ENCODE measurements at places on chromosomes 4 and X.

DNA sequence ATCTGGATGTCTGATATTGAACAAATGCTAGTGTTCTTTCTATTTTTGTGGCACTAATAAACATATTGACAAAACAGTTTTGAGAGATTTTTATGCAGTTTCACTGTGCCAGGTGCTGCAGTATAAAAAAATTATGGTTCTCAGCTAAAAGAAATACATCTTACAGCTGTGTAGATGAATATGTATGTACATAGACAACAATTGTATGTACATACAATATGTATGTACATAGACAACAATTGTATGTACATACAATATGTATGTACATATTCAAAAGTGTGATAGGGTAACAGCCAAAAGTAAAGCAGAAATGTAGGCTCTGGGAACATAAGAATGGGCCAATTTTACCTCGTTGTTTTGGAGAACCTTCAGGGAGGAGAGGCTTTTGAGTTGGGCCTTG is 390.0 kb upstream of the RPS6KA3 start:
- H3K27me3 ChIP-seq: peaks cover 3% of the 10 kb centered on the region
- H3K36me3 ChIP-seq: no peaks in the 10 kb centered on the region
- no peak overlapping the region for H3K4me3 ChIP-seq
- DNase-seq: no peak

DNA sequence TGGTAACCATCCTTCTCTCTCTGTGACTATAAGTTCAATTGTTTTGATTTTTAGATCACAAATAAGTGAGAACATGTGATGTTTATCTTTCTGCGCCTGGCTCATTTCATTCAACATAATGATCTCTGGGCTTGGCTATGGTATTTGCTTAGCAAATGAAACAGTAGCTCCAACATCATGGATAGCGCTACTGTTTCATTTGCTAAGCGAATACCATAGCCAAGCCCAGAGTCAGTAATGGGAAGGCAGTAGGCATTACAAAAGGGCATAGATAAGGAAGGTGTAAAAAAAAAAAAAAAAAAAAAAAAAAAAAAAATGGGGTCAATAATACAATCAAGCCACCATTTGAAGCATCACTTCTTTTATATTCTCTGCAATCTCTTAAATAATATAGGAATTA is 469.0 kb upstream of the ATOH1 start:
- H3K4me3 ChIP-seq: no peak overlapping the region
- DNase-seq: no peak
- H3K27ac ChIP-seq: no peak overlapping the region
- no peaks in the 10 kb centered on the region for H3K27me3 ChIP-seq
- H3K4me1 ChIP-seq: no peaks in the 10 kb centered on the region
- H3K36me3 ChIP-seq: no peaks in the 10 kb centered on the region

DNA sequence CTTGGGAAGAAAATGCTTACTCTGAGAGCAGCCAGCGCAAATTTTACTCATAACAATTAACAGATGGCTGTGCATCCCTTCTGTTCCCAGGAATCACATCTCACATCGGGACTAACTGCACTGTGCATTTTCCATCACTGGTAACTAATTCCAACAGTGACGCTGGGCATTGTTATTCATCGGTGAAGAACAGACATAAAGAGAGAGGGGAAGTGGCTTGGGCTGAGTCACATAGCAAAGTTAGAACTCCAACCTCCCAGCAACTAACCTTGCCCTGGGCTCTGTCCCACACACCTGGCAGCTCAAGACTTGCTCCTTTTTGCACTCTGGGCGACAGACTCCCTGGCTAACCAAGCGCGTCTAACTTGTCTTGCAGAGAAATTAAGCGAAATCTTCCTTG is 6.4 kb upstream of the LONRF3 start:
- peaks cover 11% of the 10 kb centered on the region for H3K27me3 ChIP-seq
- H3K4me3 ChIP-seq: no peak overlapping the region
- H3K36me3 ChIP-seq: no peaks in the 10 kb centered on the region
- DNase-seq: no peak
- no peaks in the 10 kb centered on the region for H3K4me1 ChIP-seq

DNA sequence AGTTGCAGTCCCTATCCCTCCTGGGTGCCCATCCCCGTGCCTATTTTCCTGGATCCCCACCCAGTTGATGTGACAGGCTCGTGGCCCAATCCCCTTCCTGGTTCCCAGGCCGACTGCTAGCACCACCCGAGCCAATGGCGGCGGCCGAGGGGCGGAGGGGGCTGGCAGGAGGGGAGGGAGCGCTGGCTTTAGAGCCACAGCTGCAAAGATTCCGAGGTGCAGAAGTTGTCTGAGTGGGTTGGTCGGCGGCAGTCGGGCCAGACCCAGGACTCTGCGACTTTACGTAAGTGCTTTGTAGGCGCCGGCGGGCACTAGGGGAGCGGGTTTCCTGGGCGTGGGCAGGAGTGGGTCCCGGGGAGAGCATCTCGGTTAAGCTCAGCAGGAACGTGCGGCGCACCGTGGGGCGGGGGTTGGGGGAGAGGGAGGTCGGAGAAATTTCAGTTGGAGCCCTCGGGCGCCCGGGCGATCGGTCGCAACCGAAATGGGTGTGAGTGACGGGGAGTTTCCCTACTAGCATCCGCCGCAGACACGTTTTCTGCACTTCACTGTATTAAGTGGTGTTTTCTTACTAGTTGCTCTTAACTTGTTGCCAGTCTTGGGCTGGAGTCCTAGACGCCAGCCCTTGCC is at the start of gene PLS3:
Gene PLS3 (plus strand): TSS at position 197 of the 627 bp plus-strand sequence. CDS start 49,077 bp downstream, outside the sequence.
- peaks cover 26% of the 10 kb centered on the region for H3K27me3 ChIP-seq
- H3K4me1 ChIP-seq: no peaks in the 10 kb centered on the region
- DNase-seq: peak; percentile 13
- peak within 1 kb of the TSS; percentile 64 for H3K4me3 ChIP-seq
- H3K27ac ChIP-seq: no peak within 1 kb of the TSS
- no peaks in the 10 kb centered on the region for H3K36me3 ChIP-seq

- DNase-seq: no peak
- H3K27me3 ChIP-seq: no peaks in the 10 kb centered on the region
- H3K36me3 ChIP-seq: no peaks in the 10 kb centered on the region
- H3K27ac ChIP-seq: no peak overlapping the region
- H3K4me3 ChIP-seq: no peak overlapping the region
- H3K4me1 ChIP-seq: no peaks in the 10 kb centered on the region
Observed at GRCh38 chrX:38649674-38650647, 88.6 kb downstream of the TSPAN7 start.

DNA sequence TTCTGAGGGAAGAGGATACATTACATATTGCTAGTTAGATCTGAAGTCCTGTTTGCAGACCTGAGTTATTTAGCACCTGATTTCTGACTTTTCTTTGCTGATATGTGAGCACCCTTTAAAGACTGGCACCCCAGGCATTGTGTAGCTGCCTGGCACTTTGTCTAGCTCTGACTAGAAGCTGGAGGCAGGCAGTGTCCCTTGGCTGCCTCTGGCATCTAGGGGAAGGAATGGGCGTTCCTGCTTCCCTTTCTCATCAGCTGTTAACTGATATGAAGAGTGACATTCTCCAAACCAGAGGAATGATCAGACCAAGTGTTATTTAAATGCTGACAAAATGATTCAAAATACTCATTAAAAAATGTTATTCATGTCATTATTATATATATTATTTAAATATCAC is 30.3 kb upstream of the SHISA3 start:
- no peak for DNase-seq
- H3K4me1 ChIP-seq: no peaks in the 10 kb centered on the region
- no peak overlapping the region for H3K4me3 ChIP-seq

GRCh38 chrX:10709276-10709675 is 88.9 kb upstream of the MID1 start:
- H3K4me1 ChIP-seq: no peaks in the 10 kb centered on the region
- H3K36me3 ChIP-seq: no peaks in the 10 kb centered on the region
- H3K27ac ChIP-seq: no peak overlapping the region
- no peak overlapping the region for H3K4me3 ChIP-seq

DNA sequence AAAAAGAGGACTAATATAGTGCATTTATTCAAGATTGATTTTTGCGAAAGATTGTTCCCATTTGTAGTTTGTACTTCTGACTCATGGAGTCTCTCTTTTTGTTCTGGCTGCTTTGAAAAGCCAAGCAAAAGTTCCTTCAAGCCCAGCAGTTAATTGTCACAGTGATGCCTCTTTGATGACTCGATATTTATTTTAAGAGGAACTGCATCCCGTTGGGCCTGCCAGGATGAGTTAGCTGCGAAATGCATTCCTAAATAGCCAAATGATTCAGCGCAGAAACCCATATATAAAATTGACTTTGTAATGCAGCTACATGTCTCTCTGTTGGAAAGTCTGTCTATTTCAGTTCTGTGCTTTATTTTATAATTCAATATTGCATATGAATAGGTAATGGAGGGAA is 295.1 kb downstream of the GBA3 start:
- no peak overlapping the region for H3K27ac ChIP-seq
- DNase-seq: no peak
- H3K36me3 ChIP-seq: no peaks in the 10 kb centered on the region
- H3K4me1 ChIP-seq: no peaks in the 10 kb centered on the region
- no peak overlapping the region for H3K4me3 ChIP-seq

DNA sequence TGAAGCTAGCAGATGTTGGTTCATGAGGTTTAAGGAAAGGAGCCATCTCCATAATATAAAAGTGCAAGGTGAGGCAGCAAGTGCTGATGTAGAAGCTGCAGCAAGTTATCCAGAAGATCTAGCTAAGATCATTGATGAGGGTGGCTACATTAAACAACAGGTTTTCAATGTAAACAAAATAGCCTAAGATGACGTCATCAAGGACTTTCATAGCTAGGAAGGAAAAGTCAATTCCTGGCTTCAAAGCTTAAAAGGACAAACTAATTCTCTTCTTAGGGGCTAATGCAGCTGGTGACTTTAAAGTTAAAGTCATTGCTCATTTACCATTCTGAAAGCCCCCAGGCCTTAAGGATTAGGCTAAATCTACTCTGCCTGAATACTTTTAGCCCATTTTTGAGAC is 141.9 kb downstream of the MID1IP1 start:
- no peaks in the 10 kb centered on the region for H3K4me1 ChIP-seq
- no peak overlapping the region for H3K4me3 ChIP-seq
- no peaks in the 10 kb centered on the region for H3K27me3 ChIP-seq

- peak overlapping the region; percentile 26 for H3K4me3 ChIP-seq
- DNase-seq: no peak
- no peaks in the 10 kb centered on the region for H3K27me3 ChIP-seq
- peaks cover 6% of the 10 kb centered on the region for H3K36me3 ChIP-seq
Observed at GRCh38 chrX:154718616-154719015, 32.3 kb downstream of the GAB3 start.

- no peak overlapping the region for H3K27ac ChIP-seq
- H3K36me3 ChIP-seq: no peaks in the 10 kb centered on the region
- H3K4me3 ChIP-seq: no peak overlapping the region
- H3K4me1 ChIP-seq: peaks cover 22% of the 10 kb centered on the region
- H3K27me3 ChIP-seq: peaks cover 19% of the 10 kb centered on the region
Observed at GRCh38 chr4:153229545-153229944, 25.3 kb downstream of the TRIM2 start.

- peaks cover 11% of the 10 kb centered on the region for H3K27me3 ChIP-seq
- H3K27ac ChIP-seq: peak within 1 kb of the TSS; percentile 87
- peak within 1 kb of the TSS; percentile 80 for H3K4me3 ChIP-seq
- H3K36me3 ChIP-seq: peaks cover 7% of the 10 kb centered on the region
Observed at GRCh38 chr4:56505269-56506130, at the start of gene ARL9. ARL9 (plus strand) TSS chr4:56505791; CDS start chr4:56505863, 72 bp downstream.

DNA sequence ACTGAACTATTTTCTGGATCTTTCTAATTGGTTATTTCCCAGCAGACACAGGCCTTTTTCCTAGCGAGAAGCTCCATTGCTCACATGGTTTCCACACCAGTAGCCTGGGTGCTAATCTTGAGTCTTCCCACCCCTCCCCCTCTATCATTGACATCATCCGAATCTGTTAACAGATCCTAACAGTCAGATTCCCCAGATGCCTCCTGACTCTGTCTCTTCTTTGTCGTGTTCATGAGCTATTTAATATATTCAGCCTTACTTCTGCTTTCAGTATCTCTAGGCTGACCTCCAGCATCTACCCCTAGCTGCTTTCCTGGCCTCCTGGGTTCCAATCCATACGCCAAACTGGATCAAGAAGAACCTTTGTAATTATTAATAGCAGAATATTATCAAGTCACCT is 85.0 kb downstream of the CLNK start:
- no peak for DNase-seq
- peaks cover 4% of the 10 kb centered on the region for H3K4me1 ChIP-seq
- no peaks in the 10 kb centered on the region for H3K27me3 ChIP-seq
- H3K27ac ChIP-seq: no peak overlapping the region
- no peaks in the 10 kb centered on the region for H3K36me3 ChIP-seq

DNA sequence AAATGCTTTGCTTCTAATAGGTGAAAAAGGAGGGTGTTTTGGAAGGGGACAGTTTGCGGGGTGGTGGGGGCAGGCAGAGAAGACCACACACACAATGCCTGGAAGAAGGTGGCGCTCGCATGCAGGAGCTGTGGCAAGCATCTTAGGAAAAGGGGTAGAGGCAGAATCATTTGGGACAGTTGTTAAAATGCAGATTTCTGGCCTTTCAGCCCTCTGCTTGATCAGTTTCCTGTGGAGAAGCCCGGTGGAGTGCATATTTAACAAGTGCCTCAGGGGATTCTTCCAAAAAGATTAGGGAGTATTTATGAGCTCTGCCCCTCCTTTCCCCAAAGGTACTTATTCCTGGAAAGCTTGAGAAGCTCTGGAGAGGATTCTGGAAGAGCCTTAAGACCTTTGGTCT is 4.8 kb downstream of the NOCT start:
- no peaks in the 10 kb centered on the region for H3K27me3 ChIP-seq
- H3K36me3 ChIP-seq: peaks cover 33% of the 10 kb centered on the region
- no peak overlapping the region for H3K27ac ChIP-seq
- peaks cover 38% of the 10 kb centered on the region for H3K4me1 ChIP-seq
- DNase-seq: no peak

GRCh38 chr4:184217634-184218033 is at the start of gene ENPP6:
ENPP6 (minus strand) TSS chr4:184217873; CDS start chr4:184217819, 54 bp downstream.
- H3K27me3 ChIP-seq: peaks cover 15% of the 10 kb centered on the region
- no peak within 1 kb of the TSS for H3K4me3 ChIP-seq
- H3K4me1 ChIP-seq: no peaks in the 10 kb centered on the region
- DNase-seq: no peak
- H3K27ac ChIP-seq: no peak within 1 kb of the TSS

DNA sequence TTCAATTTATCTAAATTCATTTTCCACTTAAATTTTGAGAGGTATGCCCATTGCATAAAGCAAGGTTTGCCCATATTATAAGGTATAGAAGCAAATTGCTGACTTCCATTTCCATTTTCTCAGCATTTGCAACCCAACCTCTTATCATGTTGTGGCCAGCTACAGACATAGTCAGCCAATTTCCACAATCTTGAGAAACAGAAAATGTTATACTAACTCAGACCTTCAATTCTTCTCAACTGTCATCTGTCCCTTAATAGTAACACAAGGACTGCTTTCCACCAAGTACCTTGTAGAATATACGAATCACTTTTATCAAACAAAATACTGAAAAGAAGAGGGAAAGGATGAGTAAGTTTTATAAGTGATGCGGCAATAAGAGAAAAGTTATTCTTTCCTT is 11.2 kb upstream of the GRIA3 start:
- no peak overlapping the region for H3K4me3 ChIP-seq
- H3K36me3 ChIP-seq: no peaks in the 10 kb centered on the region
- no peaks in the 10 kb centered on the region for H3K27me3 ChIP-seq
- no peak for DNase-seq
- H3K27ac ChIP-seq: no peak overlapping the region
- H3K4me1 ChIP-seq: no peaks in the 10 kb centered on the region

- H3K36me3 ChIP-seq: no peaks in the 10 kb centered on the region
- H3K27me3 ChIP-seq: no peaks in the 10 kb centered on the region
- H3K4me3 ChIP-seq: peak within 1 kb of the TSS; percentile 89
Observed at GRCh38 chrX:103356130-103356798, at the start of gene TCEAL9. TCEAL9 (plus strand) TSS chrX:103356506; CDS start chrX:103357685, 1,179 bp downstream.
